Neural crest cell (in vitro differentiated cells): ENCODE measurements at places on chromosomes 3 and 15.

DNA sequence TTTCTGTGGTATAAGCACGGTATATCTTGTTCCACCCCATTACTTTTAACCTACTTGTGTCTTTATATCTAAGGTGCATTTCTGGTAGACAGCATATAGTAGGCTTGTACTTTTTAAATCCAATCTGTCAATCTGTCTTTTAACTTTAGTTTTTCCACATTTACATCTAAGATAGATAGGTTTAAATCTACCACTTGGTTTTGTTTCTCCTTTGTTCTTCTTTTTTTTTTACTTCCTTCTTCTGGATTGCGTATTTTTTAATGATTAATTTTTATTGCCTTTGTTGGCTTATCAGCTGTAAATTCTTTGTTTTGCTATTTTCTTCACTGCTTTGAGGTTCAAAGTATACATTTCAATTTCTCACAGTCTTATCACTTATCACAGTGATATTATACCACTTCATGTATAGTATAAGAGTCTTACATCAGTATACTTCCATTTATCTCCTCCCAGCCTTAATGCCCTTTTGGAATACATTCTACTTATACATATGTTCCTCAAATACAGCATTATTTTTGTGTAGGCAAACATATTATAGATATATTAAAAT, 31.0 kb downstream of the IQCB1 start:
- DNase-seq = no peak

DNA sequence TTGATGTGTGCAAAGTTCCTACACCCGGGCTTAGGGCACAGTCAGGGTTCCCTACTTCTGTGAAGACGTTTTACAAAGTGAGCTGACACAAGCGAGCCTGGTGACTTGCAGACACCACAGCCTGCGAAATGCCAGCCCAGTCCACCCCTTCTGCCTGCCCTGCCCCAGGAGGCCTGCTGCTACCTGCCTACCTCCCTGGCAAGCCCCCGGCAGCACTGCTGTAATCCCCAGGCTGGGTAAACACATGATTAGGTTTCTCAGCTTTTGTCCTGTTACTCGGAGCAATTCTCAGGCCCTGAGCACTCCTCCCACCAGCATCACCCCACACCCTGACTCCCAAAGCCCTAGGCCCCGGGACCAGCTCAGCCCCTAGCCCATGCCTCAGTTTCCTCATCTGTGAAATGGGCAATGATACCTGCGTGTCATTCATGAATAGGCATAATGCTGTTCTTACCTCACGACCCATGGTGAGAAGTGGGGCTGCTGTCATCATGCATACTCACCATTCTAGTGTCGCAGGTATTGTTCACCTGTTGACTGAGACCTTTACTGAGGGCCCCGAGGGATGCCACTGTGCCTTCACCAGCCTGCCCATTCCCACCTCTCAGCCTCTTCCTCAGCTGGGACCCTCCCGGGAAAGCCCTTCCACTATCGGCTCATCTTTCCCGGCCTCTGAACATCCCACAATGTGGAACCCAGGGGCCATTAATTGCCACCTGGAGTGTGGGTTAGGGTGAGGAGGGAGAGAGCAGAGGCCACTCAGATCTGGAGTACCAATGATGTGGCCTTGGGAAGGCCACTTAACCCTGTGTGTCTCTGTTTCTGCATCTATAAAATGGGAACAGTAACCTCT, 31.5 kb upstream of the SLC6A6 start:
- DNase-seq = no peak

DNA sequence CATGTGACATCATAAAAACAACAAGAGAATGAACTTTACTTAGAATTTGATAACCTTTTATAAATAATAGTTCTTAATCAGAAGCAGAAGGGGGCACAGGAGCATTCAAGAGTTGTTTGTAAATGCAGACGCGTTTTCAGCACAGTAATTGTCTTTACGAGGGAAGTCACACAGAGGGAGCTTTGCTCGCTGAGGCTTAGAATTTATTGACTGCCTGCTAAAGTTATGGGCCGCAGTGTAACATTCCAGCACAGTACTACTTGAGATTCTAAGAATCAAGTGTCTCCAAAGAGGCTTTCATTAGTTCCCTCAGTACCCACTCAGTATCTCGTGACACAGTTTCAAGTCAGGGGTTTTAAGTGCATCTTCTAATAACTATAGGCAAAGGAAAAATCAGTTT, 288.7 kb downstream of the NR2F2 start:
- DNase-seq = no peak

GRCh38 chr3:184129012-184129411, 6.1 kb upstream of the EIF2B5 start:
- DNase-seq = no peak

- DNase-seq = no peak
Observed at GRCh38 chr15:63354821-63355650, 26.6 kb downstream of the CA12 start.

DNA sequence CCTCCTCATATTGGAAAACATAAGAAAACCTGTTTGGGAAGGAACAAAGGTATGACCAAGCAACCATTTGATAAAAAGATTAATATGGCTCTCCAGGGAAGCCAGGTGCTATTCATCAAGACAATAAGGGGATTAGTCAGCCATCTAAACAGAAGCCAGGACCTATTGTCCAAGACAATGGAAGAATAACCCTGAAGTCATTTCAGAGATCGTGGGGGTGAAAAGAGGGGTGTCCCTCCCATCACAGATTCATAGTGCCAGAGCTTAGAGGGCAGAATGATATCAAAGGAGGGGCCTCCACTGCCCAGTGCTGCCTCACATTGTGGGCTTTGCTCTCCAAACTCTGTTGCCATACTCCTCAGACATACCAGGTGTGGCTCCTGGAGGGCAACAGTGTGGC, 73.5 kb downstream of the DAPK2 start:
- no peak for DNase-seq

GRCh38 chr3:107493134-107493533, 29.6 kb upstream of the BBX start:
- DNase-seq = no peak

GRCh38 chr3:6644070-6644929, 216.6 kb upstream of the GRM7 start:
- DNase-seq = no peak

DNA sequence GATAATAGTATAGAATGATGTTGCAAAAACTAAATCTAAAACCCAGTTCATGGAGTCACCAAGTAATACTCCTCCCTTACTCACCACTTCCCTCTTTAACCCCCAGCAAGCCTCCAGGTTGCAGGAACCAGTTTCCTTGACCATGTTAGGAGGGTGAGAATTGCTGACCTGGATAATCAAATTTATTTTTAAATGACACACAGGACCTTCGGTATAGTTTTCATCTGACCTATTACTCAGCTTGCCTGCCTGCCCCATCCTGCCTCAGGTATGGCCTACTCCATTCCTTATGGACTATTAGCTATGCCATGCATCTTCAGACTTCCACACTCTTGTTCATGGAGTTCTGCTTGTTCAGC, 883 bp downstream of the RTP4 start:
- DNase-seq = no peak

- peak; percentile 2 for DNase-seq
Observed at GRCh38 chr3:61250784-61251173, 473 bp downstream of the FHIT start.

DNA sequence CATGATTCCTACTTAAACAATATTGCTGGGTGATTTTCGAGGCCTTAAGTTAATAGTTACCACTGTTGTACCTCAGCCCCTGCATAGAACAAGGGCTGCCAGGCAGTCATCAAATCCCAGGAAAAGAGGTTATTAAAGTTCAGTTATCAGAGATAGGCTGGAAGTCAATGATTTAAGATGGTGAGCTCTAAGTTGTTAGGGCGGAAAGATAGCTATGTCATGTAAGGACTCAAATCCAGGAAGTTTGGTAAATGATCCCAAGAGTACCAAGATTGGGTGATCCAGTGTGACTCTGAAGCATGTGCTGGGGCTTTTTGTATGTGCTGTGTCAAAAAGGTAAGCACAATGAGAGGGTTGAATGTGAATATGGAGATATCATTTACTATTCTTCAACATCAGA, 287.9 kb downstream of the NLGN1 start:
- DNase-seq = no peak

GRCh38 chr3:62833538-62833937, 41.7 kb downstream of the CADPS start:
- no peak for DNase-seq

GRCh38 chr3:60076331-60076730, 1026.5 kb upstream of the CFAP20DC start:
- no peak for DNase-seq
